GF-D8 (cell line): ENCODE measurements at places on chromosomes 3 and 15.
A peak's percentile ranks its signal among the peaks of the same experiment; 100 is the strongest.

DNA sequence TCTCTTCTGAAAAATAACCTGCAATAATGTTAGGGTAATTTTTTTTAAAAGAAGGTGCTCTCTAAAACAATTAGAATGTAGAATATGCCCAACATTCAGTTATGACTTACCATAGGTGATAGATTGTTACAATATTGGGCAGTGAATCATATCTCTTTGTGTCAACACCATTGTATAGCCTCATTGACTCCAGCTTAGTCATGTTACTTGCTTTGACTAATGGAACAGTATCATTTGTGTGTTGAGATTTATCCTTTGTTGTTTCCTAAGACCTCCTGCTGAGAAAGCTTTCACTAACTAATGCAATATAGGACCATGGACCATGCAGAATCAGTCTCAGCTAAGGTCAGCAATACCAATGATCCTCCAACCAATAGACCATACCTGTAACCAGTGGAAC is 1106.4 kb downstream of the SI start:
- DNase-seq: no peak

DNA sequence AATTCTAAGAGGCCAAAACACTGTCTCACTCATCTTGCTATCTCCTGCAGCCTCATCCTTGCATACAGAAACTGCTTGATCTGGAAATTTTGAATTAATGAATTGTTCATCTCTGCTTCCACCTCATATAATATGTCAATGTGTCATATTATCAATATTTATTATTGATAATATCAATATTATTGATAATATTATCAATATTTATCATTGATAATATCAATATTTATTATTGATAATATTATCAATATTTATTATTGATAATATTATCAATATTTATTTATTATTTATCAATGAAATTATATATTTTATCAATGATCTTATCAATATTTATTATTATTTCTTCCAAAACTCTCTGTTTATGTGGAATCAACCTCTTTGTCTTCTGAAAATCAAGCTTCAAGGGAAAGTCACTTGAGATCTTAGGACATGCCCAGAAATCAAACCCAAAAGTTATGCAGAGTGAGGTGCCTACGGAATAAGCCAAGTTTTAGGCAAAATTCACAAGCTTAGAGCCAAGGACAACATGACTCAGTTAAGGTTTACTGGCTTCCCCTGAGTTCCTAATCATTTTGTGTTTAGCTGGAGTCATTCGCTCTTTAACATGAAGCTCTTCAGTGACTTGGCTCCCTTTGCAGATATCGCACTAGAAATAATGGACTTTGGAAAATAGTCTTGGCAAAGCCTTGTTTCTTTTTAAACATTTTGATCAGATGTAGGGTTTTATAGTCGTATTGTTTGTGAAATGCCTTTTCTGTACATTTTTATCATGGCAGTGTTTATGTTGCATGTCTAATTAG is 297.1 kb upstream of the RARB start:
- no peak for DNase-seq

DNA sequence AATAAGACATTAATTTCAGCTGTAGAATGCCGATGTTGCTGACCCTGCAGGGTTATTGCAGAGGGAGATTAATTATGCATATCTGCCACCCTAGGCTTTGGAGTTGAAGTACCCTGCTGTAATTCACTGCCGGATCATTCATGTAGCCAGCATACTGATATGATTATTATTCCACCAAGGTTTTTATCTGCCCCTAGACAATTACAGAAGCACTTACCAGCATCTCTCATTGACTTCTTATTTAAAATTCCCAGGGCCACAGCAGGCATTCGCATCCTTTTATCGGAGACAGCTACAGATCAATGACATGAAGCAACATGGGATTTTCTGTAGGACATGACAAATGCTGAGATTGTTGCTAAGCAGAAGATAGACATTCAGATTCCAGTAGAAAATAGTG is 31.3 kb downstream of the IL1RAP start:
- DNase-seq: no peak

DNA sequence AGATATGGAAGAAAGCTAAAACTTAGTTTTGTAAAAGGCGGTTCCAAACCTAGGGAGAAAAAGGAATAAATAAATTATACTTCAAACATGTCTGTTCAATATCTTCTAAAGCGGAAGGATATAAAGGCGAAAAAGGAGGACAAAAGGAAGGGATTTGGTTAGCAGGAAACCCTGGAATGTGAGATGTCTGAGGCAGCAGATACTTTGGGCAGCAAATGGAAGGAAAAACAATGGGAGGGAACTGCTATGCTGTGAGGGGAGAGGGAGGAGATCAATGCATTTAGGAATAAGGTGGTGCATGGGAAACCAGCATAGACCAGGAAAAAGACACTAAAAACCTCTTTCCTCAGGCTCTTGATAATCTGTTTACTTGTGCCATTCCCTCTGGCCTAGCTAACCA is 120.8 kb downstream of the DNAH12 start:
- no peak for DNase-seq

GRCh38 chr3:52831500-52832301 is 1.2 kb upstream of the ITIH4 start:
- no peak for DNase-seq

- DNase-seq: no peak
Observed at GRCh38 chr3:72548981-72549380, 299.3 kb downstream of the SHQ1 start.

DNA sequence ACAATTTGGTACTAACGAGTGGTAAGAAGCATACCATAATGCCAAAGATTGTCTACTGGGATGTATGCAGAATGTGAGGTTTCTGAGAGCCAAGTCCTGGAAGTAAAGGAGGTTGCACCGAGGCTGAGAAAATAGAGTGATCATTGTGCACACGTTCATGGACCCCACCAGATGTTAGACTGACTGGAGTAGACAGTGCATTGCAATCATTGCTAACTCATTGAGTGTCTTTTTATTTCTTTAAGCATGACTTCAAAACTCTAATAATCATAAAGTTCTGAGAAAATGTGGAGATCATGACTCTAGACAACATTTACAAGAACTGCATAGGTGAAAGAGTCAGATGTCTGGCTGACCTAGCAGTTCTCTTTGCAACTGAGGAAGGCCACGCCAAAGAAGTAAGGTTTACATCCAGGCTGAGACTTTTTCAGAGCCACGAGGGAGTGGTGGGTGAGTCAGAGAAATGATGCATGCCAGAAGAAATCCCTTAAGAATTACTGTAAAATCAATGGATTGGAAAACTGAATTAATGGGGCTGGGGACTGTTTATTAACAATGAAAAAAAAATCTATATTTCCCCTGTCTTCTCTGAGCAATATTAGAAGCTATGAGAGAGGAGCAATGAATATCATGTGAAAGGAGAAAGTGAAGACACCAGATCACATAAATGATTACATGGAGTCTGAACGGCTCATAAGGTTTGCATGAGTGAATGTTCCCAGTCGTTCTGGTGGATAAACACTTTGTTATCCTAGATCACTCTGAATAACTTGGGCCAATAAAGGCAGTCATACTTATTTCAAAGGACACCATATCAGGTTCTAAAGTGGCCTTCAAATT is 76.0 kb upstream of the SLC25A26 start:
- DNase-seq: no peak

GRCh38 chr3:182713743-182714517 is 79.4 kb upstream of the ATP11B start:
- DNase-seq: peak; percentile 87

DNA sequence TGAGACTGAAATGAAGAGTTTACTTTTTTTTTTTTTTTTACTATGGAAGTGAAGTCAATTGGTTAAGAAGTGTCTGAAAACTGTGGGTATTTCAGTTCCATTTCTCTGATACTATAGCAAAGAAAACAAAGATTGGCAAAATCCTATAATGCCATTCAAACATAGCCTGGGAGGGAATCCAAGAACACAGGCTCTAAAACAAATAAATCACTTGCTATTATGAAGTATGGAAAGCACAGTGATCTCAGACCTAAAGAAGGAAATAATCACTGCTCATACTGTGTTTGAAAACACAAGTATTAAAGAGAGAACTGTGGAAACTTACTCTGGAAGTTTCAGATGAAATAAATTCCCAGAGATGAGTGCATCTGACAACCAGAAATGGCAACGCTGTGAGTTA is 12.0 kb downstream of the SAMMSON start:
- no peak for DNase-seq
